ENCODE measurements at places on chromosomes 2 and 18.

- no peak for DNase-seq
These were observed 220.4 kb upstream of the TFPI start for GRCh38 chr2:187774551-187775071.

DNA sequence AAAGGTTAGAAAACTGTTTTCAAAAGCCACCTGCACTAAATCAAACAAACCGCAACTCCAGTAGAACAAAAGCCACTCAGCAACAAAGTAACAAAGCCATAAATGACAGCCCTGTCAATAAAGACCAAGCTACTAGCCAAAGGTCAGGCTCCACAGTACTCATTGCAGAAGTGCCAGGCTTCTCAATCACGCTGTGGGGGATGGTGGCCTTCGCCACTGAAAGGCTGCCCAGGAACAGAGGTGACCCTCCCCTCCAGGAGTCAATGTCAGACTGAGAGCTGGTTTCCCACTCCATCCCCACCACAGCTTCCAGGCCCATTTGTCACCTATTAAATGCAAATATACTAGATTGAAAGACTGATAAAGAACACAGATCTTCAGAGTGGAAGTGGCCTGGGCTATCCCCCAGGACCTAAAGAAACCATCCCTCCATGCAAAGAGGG lies 5.9 kb downstream of the ATP8B1 start:
- no peak for DNase-seq

DNA sequence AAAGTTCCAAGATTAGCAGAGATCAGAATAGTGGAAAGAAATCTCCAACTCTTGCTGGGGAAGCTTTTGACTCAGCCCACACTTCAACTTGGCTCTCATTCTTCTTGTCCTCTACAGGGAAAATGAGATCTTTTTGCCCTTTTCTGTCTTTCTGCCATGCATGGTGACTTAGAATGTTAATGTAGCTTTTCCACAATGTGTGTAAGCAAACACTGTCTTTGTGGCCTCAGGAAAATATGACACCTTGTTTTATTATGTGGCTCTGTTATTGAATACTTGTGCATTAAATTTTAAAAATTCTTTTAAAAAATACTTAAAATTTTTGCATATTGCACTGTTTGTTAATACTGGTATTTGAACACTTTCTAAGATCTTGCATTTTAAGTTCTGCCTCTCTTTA lies 65.4 kb upstream of the WDR75 start:
- no peak for DNase-seq

DNA sequence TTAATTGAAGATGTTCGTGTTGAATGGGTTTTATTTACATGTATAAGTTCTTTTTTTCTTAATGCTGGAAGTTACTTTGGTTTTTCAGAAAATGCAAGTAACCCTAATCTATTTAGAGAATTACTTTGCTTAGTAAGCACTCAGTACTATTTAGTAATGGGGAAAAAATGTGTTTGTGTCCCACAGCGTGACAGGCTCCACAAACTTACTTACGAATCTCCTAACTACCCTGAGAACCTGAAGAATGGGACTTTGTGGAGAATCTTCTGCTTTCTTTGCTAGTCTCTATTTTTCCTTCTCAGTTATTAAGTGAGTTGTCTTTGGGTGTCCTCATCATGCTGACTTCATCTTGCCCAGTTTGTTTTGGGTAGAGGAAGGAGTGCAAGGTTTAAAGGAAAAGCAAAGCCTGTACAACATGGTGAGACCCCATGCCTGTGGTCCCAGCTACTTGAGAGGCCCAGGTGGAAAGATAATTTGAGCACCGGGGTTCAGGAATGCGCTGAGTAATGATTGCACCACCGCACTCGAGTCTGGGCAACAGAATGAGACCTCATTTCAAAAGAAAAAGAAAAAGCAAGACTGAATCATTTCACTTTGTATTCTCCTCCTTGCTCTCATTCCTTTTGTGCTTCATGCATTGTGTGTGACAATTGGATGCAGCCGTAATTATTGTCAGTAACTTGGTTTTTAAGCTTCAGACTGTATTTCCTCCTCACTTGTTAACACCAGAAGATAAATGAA lies 10.2 kb downstream of the NEDD4L start:
- DNase-seq = no peak

DNA sequence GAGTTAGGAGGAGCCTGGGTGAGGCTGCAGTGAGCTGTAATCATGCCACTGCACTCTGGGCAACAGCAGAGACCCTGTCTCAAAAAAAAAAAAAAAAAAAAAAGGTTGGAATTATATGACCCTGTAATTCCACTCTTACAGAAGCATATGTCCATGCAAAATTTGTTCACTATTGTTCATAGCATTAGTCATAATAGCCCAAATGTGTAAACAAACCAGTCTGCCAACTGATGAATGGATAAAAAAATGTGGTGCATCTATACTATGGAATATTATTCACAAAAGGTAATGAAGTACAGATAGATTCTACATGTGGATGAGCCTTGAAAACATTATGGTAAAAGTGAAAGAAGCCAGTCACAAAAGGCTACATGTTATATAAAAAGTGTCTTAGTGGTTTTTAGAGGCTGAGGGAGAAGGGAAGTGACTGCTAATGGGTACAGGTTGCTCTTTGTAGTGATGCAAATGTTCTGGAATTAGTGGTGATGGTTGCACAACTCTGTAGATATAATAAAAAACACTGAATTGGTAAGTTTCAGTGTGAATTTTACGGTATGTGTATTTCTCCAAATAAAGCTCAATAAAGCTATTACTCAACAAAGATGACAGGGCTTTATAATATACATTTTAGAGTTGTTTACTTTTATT lies 9.4 kb downstream of the COA5 start:
- DNase-seq = no peak

DNA sequence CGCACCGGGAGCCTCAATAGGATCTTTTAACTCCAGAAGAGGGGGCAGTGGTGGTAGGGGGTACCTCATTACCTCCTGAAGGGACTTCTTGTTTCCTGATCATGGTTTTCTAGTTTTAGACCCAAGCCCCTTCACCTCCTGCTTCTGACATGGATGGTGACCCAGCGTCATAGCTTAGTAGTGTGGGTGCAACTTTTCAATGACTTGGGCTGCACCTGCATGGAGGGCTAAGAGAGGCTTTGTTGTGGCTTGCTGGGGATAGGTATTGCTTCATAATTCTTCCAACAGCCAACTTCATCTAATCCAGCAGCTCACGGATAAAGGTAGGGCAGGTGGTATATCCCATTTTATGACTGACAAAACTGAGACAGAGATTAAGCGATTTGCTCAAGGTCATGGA lies 3.0 kb downstream of the SLC1A4 start:
- DNase-seq = no peak

DNA sequence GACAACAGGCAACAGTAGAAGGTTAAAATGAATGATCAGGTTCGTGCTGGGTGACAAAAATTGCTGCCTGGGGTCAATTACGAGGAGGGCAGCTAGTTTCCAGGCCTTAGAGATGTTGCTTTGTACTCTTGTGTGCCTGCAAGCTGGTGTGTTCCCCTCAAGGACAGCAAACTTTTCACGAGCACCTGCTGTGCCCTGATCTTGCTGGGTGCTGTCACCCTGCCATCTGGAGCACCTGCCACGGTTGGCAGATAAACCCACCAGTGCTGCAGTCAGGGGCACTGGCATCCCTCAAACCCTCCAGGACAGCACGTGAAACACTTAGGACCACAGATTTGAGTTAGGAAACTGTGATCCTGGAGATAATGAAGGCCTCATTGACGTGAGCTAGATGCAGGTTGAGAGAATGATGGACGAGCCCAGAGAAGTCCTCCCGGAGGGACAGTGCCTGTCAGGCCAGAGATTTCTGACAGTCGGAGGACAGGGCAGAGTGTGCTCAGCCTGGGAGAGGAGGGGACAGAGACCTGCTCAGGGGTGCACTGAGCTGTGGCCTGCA lies 104.3 kb upstream of the RAB12 start:
- no peak for DNase-seq

GRCh38 chr2:203446071-203446481 lies 89.0 kb downstream of the RAPH1 start:
- no peak for DNase-seq

DNA sequence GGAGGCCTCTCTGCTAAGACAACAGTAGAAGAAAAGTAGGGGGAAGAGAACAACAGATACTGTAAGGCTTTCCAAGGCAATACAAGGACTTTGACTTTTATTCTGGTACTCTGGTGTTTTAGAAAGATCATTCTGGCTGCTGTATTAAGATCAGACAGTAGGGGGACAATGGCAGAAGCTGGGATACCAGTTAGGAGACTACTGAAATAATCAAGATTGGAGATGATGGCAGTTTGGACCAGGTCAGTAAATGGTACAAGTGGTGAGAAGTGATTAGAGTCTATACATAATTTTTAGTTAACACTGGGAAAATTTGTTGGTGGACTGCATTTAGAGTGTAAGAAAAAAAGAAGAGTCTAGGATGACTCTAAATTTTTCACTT lies 139.7 kb downstream of the ROCK1 start:
- no peak for DNase-seq

DNA sequence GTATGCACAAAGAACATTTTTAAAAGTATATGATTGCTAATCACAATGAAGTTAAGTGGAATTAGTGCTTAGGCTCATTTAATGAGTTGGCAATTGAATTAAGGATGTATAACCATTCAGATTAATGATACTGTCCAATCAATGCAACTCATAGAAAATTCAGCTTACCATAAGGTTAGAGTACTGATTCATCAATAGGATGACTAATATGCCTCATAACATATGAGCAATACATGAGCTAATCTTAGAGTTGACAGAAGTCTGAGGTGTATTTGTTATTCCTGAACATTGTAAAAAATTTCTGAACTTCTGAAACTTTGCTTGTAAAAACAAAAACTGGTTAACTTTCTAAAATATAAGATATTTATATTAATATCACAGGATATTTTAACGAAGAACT lies 118.3 kb upstream of the NETO1 start:
- DNase-seq = no peak

- no peak for DNase-seq
These were observed 483.5 kb upstream of the GCFC2 start for GRCh38 chr2:76194031-76194775.

DNA sequence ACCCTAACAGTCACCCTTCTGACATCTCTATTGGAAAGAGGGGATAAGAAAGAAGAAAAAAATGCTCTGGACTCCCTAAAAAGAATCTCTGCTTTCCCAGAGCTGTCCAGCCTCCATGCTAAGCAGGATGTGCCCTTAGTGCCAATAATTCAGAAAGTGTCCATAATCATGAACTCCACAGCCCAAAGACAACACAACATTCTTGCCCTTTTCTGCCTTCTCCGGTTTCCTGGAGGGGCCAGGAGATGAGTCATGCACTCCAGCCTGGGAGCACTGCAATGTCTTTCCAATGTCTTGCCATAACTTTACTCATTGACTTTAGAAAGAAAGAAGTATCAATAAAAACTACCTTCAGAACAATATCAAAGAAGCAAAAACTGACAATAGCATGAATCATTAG lies 44.0 kb downstream of the KLF7 start:
- DNase-seq = no peak

DNA sequence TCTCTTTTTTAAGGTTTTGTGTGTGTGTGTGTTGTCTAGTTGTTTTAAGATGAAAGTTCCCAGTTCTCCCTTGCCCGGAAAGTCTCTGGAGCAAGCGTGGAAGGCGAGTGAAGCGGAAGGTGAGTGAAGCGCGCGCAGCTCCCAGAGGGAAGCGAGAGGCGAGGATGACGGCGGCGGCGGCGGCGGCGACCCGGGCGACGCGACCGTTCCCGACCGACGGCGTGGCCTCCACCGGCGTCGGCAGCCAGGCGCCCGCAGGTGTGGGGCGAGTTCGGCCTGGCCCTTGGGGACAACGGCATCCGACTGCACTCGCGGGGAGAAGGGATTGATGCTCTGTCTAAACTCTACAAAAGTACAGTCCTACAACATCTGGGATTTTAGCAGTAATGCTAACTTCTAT lies 321.9 kb downstream of the CELF4 start:
- DNase-seq = no peak

DNA sequence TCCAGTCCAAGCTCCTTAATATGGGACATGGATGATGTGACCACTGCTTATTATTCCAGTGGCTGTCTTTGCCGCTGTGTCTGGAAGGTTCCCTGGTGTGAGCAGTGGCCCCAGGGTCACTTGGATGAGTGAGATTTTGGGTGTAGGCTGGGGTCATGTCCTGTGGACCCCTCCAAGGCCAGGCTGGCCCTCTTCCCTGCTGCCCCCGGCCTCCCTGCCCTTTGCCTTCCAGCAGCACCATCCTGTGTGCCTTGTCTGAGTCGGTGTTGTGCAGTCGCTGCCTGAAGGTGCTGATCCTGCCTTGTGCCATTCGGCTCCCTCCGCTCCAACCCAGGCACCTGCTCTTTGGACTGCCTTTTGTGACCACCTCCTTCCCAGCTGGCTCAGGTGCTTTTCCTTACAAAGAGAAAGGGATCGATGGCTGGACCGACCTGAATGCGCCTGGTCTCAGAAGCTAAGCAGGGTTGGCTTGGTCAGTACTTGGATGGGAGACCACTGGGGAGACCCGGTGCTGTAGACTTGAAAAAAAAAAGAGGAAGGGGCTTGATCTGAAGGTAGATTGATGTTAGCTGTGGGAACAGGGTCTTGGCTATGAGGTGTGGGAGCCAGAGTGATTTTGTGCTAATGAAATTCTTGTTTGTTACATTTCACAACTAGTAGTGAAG lies 16.7 kb upstream of the GREB1 start:
- no peak for DNase-seq

DNA sequence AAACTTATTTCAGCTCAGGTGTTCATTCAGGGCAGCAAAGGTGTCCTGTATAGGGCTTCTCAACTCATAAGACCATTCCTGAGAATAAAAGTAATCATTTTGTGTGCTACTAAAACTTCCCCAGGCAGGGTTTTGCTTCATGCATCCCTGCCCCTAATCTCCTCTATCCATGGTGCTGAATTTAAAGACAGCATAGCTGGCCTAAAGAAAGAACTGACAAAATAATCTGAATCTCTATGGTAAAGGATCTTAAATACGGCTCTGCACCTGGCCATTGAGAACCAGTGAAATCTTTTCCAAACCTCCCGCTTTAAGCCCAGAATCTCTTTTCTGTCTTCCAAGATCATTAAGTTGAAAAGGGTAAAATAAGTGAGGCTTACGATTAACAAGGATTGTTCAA lies 292.1 kb upstream of the KLHL29 start:
- no peak for DNase-seq

DNA sequence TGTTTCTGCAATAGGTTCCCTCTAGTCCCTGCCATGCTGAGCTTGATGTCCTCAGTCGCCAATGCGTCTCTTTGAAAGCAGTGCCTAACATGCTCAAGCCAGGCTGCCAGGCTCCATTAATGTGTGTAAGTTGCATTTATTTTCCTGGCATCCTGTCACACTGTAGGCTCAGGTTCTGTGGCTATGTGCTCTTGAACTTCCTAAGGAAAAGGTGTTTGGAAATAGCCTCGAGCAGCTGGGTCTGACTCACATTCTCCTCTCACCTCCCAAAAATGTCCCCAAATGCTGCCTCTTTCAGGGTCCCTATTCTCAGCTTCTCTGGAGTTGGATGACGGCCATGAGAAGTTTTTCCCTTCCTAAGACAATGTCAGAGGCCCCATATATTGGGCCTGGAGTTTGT lies 58.0 kb upstream of the SLC14A2 start:
- no peak for DNase-seq

DNA sequence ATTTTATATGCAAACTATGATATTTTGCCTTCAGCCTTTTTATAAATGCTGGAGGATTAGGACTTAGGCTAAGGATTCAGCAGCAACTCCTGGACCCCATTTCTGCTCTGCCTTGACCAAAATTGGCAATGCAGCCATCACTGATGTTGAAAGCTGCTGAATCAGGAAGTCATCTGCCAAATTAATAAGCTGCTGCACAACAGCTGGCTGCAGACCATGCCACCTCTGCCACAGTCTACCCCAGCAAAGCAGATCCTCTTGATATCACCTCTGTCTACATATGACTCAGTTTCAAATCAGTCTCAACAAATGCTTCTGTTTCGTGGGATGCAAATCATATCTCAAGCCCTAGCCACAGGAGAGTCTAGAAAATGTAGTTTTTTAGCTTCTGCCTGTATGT lies 7.1 kb upstream of the SOS1 start:
- peak; percentile 47 for DNase-seq
